CD8-positive, alpha-beta T cell (primary cell): ENCODE measurements at places on chromosomes 3 and 15.

DNA sequence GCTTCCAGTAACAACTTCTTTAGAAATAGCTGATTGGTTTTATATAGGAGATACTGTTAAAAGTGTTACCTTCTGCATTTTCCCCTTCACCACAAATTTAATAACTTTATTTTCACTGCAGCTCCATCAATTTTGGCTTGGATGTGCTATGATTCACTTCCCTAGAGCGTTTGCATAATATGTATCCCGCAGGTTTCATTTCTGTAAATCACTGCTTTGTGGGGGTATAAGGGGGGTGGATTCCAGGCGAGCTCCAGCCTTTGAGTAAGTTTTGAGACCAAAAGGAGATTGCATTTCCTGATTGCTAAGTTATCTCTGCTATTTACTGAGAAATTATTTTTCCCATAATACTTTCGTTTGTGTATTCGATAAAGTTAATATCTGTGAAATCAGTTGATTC, 232.6 kb downstream of the TBL1XR1 start:
- no peak for DNase-seq

GRCh38 chr15:50496692-50497091, 49.8 kb downstream of the USP50 start:
- no peak for DNase-seq

DNA sequence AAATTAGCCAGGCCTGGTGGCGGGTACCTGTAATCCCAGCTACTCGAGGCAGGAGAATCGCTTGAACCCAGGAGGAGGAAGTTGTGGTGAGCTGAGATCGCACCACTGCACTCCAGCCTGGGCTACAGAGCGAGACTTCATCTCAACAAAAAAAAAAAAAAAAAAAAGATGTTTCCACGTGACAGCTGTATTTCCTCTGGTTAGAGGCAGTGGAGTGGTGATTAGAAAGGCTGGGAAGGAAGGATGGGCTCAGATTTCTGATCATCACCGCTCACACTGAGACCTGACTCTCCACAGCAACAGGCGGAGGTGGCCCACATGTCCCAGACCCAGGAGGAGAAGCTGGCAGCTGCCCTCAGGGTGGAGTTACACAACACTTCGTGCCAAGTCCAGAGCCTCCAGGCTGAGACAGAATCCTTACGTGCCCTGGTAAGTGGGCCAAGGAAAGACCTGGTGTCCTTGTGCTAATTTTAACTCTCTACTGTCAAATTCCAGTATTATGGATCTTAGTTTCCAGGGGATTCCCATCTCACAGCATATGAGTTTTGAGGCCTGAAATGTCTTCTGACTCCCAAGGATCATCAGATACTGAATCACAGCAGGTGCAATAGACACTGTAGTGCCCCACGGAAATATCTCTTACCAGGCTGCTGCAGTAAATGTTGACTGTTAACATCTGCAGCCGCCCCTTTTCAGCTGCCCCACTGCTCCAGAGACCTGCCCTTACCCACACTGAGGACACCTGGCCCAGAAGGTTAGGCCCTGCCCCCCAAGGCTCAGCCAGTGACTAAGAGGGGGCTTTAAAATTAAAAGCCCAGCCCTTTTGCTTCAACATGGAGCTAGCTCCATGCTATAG, 66.9 kb downstream of the BFSP2 start:
- DNase-seq: no peak

- DNase-seq: no peak
Measured at GRCh38 chr15:41019174-41019573, 65.9 kb downstream of the CHAC1 start.

- no peak for DNase-seq
Measured at GRCh38 chr15:38508647-38509046, 54.7 kb downstream of the FAM98B start.

DNA sequence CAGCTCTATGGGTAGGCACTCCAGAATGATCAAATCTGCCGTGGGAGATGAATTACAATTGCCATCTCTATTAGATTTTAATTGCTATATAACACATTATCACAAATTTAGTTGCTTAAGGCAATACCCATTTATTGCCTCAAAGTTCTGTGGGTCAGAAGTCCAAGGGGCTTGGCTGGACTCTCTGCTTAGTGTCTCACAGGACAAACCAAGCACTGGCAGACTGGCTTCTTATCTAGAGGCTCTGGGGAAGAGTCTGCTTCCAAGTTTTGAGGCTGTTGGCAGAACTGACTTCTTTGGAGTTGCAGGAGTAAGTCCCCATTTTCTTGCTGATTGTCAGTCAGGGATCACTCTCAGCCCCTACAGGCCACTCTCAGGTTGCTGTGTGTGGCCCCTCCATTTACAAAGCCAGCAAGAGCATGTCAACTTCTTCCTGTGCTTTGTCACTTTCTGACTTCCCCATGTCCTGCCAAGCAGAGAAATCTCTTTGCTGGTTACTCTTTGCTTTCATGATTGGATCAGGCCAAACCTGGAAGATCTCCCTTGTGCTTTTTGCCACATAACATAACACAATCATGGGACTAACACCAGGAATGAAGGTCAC, 93.5 kb upstream of the PRICKLE2 start:
- no peak for DNase-seq

- DNase-seq: no peak
Measured at GRCh38 chr15:89043031-89044002, 44.9 kb upstream of the ABHD2 start.

GRCh38 chr15:45637552-45638033, 2.8 kb downstream of the SQOR start:
- DNase-seq: peak; percentile 78

DNA sequence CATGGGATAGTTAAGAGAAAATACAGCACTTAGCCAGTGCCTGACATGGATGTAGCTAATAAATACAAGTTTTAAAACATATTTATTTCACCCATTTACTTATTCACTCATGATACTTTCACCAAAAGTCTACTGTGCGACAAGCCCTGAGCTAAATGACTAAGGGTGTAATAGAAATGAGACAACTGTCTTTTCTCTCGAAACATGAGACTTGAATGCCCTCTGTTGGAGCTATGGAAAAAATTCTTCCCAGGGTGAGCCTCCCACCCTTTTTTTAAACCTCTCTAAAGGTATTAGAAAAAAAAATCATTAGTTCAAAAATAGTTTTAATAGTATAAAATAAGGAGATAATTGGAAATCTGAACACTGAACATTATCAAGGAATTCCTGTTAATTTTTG, 24.3 kb upstream of the RPL14 start:
- DNase-seq: no peak

- DNase-seq: no peak
Measured at GRCh38 chr3:67641451-67641850, 13.0 kb downstream of the SUCLG2 start.

DNA sequence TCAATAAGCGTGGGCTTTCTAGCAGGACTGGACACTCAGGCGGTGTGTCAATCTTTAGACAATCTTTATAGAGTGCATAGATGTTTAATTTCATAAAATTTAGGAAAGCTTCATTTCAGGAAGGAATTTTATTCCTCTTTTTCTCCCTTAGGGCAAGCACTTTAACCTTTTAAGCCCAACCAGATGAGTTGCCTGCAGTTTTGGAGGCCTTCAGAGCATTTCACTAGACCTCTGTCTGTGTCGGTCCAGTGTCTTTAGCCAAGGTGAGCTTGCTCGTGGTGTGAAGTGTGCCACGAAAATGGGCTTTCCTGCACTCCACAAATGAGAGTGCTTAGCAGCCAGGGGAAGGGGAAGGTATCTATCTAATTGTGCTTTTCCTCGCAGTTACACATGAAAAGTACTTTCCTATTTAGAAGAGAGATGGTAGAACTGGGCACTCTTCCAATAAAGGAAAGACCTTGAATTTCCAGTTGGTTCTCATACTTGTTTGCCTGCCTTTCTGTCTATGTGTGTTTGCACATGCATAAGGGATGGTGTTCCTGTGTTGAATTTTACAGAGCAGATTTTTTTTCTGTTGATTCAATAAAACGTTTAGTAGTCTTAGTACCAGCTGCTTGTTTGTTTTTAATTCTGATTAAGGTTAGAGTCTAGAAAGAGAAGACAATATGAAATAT, 53.6 kb downstream of the FEZF2 start:
- no peak for DNase-seq

- DNase-seq: peak; percentile 61
Measured at GRCh38 chr3:126197854-126198584, 17.6 kb upstream of the ALDH1L1 start.

- no peak for DNase-seq
Measured at GRCh38 chr3:171874251-171874681, 31.1 kb downstream of the TMEM212 start.

GRCh38 chr3:172782235-172782634, 31.7 kb downstream of the ECT2 start:
- DNase-seq: no peak

DNA sequence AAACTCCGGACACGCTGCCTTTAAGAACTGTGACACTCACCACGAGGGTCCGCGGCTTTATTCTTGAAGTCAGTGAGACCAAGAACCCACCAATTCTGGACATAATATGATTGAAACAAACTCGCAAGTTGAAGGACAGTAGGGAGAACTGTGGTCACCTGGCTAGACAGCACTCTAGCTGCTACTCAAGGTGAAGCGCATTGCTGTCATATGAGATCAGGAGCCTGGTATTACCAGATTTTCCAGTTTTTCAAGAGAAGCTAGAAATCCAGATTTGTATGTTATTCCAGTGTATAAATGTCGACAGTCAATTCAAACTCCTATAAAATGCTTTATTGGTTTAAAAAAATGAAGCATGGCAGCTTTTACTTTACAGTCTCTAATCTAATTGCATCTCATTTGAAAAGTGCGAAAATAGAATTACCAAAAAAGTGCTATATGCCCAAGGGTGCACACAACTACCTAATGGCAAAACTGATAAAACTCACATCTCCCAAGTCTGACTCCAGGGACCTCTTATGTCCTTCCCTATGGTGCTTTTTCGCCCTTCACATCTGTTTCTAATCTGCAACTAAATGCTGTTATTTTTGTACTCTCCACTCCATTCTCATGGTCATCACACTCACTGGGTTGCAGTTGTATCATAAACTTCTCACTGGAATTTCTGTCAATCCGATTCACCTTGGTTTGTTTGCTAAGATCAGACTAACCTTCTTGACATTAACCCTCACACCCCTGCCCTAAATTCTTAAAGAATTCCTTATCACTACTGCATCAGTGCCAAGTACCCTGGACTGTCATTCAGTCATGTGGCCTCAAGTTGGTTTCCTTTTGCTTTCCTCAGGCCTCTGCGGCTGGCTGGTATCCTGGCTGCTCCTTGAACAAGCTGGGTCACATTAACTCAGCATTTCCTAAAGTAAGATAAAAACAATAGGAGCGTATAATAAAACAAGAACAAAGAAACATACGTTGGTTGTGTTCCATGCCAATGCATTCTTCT, 31.5 kb upstream of the ARHGEF26 start:
- DNase-seq: no peak

- DNase-seq: no peak
Measured at GRCh38 chr15:35851491-35851890, 305.5 kb upstream of the DPH6 start.

DNA sequence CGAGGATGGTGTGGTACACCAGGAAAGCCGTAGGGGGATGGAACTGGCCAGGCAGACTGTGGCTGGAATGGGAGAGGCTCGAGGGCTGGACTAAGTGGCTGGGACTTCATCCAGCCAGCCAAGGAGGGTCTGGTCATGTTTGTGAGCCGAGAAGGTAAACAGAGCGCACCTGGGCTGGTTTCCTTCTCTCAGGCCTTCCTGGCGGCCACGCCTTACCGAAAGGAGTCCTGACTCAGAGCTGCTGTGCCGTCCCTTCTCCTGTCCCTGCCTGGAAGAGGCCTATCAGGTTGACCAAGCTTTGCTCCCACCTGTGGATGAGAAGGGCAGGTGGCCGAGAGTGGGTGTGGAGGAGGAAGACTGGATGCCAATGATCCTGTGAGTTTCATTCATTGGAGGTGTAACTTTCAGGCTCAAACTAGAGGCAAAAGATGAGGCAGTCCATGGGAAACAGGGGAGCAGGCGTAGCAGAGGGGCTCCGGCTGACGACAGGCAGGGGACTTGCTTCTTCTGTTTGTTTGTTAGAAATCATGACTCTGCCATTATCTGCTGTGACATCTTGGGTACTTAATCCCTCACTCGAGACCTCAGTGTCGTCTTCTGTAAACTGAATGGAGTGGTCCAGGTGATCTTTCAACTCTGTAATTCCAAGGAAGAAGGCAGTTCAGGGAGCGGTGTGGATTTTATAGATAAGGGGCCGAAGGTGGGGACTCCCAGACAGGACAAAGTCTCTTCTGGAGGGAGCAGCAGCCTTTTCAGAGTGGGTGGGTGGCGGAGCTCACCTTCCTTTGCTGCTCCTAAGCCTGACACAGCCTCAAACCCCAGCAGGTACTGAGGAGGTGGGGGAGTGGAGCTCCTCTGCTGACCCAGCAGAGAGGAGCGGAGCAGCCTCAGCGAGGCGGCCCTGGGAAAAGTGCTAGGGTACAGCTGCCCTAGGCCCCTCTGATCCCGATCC, 71.8 kb upstream of the GATM start:
- DNase-seq: no peak

GRCh38 chr3:30988769-30989168, 94.3 kb upstream of the GADL1 start:
- DNase-seq: no peak

- no peak for DNase-seq
Measured at GRCh38 chr15:60819360-60819759, 340.4 kb upstream of the ICE2 start.

GRCh38 chr3:19267040-19267439, 118.7 kb downstream of the KCNH8 start:
- no peak for DNase-seq

DNA sequence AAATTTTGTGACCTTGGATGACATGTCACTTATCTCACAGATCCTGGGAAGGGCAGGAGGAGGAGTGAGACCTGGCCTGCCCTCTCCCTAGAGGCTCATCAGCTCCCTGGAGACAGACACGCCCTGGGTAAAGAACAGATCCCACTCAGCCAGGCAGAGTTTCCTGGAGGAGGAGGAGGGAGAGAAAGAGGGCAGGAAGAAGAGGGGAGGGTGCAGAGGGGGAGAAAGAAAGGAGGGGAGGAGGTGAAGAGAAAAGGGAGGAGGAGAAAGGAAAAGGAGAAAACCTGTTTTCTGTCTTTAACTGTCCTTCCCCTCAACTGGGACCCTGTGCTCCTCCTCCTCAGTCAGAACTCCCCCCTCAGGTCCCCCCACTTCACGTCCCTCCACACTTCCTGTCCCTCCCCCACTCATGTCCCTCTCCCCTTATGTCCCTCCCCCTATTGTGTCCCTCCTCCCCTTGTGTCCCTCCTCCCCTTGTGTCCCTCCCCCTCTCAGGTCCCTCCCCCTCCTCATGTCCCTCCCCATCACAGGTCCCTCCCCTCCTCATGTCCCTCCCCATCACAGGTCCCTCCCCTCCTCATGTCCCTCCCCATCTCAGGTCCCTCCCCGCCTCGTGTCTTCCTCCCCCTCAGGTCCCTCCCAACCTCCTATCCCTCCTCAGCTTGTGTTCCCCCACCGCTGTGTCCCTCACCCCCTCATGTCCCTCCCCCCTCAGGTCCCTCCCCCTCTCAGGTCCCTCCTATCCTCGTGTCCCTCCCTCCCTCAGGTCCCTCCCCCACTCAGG, 52.3 kb upstream of the CGNL1 start:
- DNase-seq: no peak
